ENCODE measurements at places on chromosomes 1 and 21.

GRCh38 chr21:43001316-43001715 lies 27.0 kb downstream of the PKNOX1 start:
- DNase-seq = no peak

DNA sequence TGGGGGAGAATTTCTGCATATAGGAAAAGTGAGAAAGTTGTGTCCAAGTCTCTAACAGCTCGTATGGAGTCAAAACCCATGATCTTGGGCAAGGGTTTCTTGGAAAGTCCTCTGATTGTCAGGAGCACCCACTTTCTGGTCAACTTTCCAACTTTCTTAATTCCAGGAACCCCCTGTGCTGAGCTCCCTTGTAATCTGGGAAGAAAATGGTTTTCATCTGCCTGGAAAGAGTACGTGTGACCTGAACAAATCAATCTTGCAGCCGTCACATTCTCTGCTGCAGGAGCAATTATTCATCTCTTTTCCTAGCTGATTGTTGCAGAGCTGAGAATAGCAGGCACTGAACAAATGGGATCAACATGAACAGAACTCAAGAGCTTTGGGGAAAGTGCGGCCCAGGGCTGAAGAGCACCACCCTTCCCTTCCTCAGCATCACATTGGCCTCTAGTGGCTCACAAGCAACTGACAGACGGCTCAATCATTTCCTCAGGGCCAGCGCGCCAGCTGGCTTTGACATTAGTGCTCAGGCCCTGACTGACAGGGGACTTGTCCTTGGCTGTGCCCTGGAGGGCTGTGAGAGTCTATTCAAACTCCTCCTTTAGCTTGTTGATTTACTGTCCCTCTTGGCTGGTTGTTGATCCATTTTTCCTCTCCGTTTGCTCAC lies 295.2 kb downstream of the HLX start:
- DNase-seq = no peak

DNA sequence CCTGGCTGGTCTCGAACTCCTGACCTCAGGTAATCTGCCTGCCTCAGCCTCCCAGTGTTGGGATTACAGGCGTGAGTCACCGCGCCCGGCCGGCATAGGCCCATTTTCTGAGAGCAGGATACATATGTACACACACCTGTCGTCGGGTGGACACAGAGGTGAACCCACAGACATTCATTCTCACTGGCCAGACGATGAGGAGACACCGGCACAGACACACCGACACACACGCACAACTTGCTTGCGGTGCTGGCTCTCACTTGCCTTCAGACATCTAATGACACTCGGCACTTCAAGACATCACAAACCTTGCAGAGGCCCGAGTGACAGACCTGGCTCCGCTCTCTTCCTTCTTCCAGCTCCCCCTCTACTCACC lies 579 bp downstream of the PTCH2 start:
- no peak for DNase-seq

- no peak for DNase-seq
Observed at GRCh38 chr1:235017719-235018118, 110.9 kb downstream of the TOMM20 start.

DNA sequence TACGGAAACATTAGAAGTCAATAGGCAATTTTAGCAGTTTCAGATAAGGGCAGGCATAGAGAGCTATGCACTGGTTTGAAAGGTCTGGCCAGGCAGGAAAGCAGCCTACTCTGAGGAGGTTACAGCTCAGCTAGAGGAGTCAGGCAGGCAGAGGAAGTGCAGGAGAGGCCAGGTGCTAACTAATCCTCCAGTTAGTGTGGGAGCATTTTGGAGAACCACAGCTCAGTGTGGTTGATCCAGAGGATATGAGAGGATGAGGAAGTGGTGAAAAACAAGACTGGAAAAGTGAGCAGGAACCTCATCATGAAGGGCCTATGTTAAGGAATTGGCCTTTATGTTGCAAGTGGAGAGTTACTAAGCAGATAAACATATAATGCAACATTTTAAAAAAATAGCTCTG lies 282.4 kb upstream of the SGIP1 start:
- no peak for DNase-seq

DNA sequence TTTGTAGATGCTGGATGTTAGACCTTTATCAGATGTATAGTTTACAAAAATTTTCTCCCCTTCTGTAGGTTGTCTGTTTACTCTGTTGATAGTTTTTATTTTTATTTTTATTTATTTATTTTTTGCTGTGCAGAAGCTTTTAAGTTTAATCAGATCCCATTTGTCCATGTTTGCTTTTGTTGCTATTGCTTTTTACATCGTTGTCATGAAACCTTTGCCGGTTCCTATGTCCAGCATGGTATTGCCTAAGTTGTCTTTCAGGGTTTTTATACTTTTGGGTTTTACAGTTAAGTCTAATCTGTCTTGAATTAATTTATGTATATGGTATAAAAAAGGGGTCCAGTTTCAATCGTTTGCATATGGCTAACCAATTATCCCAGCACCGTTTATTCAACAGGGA lies 819.5 kb downstream of the KCNT2 start:
- no peak for DNase-seq

- no peak for DNase-seq
Observed at GRCh38 chr1:94865360-94865759, 45.2 kb downstream of the SLC44A3 start.

DNA sequence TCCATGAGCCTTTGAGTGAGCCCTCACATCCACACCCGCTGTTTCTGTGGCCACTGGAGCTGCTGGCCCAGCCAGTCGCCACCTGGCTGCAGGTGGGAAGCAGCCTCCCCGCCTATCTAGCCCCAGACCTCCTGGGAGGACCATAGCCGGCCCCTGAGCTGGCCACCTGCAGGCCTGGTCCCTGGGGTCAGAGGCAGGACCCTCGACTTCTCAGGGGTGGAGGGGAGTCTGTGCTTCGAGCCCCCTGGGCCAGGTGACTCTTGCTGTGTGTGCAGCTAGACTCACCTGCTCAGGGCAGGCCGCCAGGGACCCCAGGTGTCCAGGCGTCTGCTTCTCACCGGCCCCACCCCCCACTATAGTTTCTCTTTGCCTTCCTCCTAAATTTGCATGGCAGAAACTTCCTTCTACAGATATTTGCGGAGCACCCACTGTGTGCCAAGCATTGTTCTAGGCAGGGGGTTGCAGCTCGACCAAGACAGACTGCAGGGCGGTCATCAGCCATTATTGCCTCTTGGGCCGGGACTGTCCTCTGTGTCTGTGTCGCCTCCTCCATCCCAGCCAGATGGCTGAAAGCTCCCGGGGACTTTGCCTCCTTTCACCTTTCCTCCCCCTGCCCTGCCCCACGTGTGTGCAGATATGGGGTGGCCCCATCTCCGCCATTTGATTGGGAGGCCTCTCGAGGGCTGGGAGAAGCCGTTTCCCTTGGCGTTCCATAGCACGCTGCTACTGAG lies 27.3 kb downstream of the SPSB1 start:
- no peak for DNase-seq

- DNase-seq = no peak
Observed at GRCh38 chr1:47031059-47031458, 7.6 kb downstream of the CYP4X1 start.

- no peak for DNase-seq
Observed at GRCh38 chr1:192696082-192696481, 60.1 kb downstream of the RGS13 start.

DNA sequence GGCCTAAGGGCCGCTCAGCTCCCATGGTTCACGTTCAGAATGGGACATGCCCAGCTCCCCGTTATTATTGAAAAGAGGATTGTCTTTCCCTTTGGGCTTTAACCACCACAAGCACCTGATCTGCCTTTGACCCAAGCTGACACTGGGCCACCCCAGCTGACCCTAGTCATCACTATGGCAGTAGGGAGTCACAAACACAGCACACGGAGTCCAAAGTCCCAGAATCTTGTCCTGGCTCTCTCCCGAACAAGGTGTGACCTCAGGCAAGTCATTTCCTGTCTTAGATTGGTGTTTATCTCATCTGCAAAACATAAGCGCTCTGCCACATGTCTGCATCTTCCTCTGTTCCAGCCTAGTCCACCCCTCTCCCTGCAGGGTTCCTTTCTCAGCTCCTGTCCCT lies 31.5 kb downstream of the IGFN1 start:
- no peak for DNase-seq

DNA sequence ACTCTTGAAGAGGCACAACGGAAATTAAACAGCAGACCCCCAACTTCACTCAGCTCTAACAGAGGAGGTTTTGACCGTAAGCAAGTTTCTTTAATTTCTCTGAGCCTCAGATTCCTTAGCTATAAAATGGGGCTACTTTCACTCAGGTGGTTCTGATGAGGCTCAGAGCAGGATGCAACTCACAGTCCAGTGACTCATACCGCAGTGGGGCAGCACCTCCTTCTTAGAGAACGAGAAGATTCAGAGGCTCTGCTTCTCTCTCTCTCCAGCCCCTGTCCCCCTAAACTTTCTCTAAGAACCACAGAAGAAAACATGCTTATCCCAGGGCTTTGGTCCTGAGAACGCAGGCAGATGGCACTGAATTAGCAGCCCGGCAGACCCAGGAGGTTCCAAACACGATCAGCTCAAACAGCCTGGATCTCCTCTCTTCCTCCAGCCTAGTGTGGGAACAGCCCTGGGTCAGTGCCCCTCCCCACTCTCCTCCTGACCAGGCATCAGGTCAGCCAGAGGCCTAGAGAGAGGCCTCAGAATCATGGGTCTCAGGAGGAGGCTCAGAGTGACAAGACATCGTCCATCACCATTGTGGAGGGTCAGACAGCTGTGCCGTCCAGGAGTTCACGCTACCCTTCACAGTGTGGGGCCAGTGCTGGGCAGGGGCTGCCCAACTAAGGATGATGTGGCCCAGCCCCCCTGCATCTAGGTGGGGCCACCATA lies 433.0 kb downstream of the PTPRU start:
- no peak for DNase-seq

DNA sequence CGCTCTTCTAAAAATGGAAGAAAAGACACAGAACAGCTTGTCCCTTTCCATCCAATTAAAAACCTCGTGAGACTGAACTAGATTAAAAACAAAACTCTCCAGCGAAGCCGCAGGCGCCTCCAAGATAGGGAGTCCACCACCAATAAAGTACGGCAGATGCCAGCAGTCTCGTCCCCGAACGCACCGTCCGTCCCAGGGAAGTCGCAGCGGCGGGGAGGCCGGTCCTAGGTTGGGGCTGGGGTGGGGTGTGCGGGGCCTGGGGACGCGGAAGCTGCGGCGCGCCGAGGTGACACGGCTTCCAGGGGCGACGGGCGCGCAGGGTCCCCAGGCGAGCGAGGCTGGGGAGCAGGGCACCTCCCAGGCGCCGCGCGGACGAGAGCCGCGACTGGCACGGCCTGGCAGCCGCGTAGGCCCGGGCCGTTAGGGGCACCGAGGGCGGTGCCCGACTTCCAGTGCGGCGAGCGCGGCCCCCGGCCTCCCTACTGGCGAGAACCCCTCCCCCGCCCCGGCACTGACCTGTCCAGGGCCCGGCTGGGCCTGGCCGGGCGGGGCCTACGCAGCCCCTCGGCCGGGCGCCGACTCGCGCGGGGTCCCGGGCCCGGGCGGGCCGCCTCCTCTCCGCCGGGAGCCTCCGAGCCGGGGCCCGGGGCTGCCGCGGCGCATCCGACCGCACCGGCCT lies 28.3 kb upstream of the A3GALT2 start:
- no peak for DNase-seq

DNA sequence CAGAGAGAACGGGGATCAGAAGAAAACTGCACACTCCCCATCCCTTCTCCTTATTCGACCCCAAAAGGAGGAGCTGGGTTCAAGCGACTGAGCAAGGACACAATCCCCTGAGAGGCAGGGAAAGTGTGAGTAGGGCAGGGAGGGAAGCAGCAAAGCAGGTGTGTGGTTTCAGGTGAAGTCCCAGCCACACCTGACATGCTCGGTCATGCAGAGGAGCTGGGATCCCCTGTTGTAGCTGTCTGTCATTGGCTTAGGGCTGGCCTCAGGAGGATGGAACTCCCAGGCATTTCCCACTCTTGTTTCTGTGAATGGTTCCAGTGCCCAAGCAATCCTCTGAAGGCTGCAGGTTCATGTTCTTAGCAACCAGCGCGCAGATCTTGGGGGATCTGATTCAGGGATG lies 150.7 kb downstream of the DSCAM start:
- DNase-seq = no peak

GRCh38 chr1:21168444-21168843 lies 8.3 kb downstream of the EIF4G3 start:
- DNase-seq = no peak

- no peak for DNase-seq
Observed at GRCh38 chr1:11518016-11518701, 39.2 kb downstream of the DISP3 start.

GRCh38 chr1:16184557-16185303 lies 27.7 kb downstream of the ARHGEF19 start:
- DNase-seq = no peak

DNA sequence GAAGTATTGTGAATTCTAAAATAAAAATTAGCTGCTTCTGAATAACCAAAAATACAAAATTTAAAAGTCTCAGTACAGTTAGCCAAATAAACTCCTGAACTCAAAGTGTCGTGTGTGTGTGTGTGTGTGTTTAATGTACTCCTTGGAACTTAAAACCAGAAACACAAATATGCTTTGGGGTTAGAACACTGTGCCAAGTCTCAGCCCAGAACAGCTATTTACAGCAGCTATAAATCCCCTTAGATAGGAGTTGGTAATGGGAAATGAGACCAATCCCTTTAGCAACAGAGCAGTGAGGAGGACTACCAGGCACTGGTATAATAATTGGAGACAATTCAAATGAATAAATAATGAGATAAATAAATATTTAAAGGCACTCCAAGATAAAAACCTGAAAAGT lies 83.1 kb downstream of the PATJ start:
- no peak for DNase-seq

- no peak for DNase-seq
Observed at GRCh38 chr1:229147072-229147471, 123.8 kb upstream of the RAB4A start.

DNA sequence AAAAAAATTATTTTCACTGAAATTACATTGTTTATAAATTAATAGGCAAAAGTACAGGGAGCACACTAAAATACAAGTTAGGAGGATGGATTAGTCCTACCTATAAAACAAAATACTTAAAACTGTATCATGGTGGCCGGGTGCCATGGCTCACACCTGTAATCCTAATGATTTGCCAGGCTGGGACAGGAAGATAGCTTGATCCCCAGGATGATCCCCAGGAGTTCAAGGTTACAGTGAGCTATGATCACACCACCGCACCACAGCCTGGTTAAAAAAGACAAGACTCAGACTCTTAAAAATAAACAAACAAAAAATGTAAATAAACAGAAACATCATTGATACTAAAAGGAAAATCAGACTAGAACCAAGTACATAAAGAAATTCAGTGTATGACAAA lies 53.5 kb downstream of the ASH1L start:
- DNase-seq = no peak

DNA sequence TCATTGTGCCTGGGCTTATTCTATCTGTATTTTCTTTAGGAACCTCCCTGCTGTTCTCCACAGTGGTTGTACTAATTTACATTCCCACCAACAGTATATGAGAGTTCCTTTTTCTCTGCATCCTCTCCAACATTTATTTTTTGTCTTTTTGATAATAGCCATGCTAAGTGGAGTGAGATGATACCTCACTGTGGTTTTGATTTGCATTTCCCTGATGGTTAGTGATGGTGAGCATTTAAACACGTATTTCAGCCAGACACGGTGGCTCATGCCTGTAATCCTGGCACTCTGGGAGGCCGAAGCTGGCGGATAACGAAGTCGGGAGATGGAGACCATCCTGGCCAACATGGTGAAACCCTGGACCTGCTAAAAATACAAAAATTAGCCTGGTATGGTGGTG lies 57.9 kb downstream of the SLAMF6 start:
- DNase-seq = no peak

Measured in esophagus squamous epithelium (tissue), 5 donors.